NCI-H1092 treated with DMSO at 0.1 percent for 48 hours (cell line): ENCODE measurements at places on chromosomes 11 and 22.

- no peak for DNase-seq
Measured at GRCh38 chr11:106389101-106389500, 311.6 kb downstream of the AASDHPPT start.

GRCh38 chr22:31271485-31271884 is 20.8 kb downstream of the PIK3IP1 start:
- no peak for DNase-seq

DNA sequence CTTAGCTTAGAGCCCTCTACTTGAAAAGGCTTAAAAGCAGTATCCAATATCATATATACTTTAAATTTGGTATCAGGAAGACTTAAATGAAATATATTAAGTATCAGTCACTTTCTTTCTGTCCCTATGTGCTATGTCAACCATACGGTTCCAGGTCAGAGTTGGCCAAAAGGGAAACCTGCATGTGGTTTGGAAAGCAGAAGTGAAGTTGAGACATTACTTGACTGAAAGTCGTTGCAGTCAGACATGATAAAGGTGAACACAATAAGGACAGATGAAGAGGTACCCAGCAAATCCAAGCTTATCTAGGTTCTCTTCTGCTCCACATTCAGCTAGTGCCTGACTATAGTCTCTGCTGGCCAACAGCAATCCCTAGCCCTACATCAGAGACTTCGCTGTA is 336.8 kb downstream of the KCNA4 start:
- DNase-seq = no peak

DNA sequence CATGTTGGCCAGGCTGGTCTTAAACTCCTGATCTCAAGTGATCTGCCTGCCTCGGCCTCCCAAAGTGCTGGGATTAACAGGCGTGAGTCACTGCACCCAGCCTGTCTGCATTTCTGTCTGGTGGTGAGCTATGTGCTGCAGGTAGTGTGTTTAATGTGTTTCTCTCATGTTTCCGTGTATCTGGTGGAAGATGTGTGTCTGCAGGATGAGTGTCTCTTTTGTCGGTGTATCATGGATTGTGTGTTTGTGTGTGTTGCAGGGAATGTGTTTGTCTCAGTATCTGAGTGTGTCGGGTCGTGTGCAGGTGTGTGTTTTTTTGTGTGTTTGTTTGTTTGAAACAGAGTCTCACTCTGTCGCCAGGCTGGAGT is 16.1 kb downstream of the SCARF2 start:
- DNase-seq = no peak

DNA sequence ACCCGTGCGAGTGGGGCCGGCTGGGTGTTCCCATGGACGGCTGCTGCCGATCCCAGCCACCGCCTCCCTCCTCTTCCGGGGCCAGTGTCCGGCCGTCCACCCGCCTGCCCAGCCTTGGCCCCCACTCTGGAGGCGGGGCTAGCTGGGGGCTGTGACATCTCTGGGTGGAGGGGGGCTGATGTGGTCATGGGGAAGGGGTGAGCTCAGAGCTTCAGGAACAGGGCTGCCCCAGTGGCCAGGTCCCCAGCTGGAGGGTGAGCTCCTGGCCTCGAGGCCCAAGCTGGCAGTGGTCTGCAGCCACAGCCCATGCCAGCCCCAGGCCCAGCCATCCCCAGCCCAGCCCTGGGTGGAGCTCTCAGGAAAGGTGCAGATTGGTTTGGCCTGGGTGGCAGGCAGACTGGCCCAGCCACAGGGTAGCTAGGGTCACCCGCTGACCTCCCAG is 2.7 kb downstream of the INS start:
- DNase-seq = no peak

GRCh38 chr11:19374151-19374569 is 133.4 kb upstream of the E2F8 start:
- no peak for DNase-seq
